Activated effector memory CD4-positive, alpha-beta T cell treated with Interleukin-2 at 50 U/mL for 16 hours (primary cell): ENCODE measurements at places on chromosomes 3 and 15.

GRCh38 chr3:141419946-141420345 lies 51.6 kb downstream of the ZBTB38 start:
- DNase-seq = no peak

- no peak for DNase-seq
Measured at GRCh38 chr3:81753416-81754027, 7.9 kb downstream of the GBE1 start.

- DNase-seq = no peak
Measured at GRCh38 chr3:162029736-162030135, 533.1 kb downstream of the OTOL1 start.

DNA sequence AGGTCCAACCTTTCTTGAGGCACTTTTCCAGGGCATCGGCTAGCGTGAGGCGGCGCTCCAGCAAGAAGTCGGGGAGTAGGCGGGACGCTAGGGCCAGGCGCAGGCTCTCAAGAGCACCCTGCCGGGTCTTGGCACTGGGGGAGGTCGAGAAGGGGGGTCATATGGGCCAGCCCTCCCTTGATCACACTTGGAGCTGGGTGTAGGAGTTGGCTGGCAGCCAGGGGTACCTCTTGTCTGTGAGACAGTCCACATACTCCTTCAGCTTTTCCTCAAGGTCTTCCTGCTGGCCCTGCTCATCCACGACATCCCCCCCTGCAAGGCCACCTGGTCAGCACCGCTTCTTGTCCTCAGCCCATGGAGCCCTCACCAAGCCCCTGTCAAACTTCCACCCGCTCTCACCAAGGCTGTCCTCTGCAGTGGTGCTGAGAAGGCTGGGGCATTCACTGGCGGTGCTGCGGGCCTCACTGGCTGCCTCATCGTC lies 2.0 kb downstream of the IFRD2 start:
- no peak for DNase-seq

DNA sequence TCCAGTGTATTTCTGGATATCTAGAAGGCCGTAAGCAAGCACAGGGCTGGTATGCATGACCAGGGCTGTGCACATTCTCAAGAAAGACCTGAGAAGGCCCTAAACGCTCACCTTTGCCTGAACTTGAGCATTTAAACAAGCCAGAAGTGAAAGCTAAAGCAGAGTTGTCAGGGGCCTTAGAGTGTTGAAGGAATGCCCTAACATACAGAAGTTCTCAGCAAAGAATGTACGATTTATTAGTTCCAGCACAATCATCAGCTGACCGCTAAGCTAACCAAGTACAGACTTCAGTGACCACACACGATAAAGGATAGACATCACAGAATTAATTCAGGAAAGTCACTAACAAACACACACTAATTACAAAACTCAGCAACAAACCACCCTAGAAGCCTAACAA lies 8.7 kb downstream of the HLTF start:
- DNase-seq = no peak

DNA sequence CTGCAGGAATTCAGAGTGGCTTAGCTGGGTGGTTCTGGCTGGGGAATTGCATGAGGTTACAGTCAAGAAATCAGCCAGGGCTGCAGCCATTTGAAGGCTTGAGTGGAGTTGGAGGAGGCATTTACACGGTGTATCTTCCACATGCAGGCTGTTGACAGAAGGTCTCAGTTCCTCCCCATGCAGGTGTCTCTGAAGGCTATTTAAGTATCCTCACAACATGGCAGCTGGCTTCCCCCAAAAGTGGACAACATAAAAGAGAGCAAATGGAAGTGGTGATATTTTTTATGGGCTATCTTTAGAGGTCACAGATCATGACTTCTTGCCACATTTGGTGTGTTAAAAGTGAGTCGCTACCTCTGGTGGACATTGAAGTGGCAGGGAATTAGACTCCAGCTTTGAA lies 60.1 kb upstream of the SPRED1 start:
- DNase-seq = no peak
